ENCODE measurements at places on chromosomes 6 and 20.

DNA sequence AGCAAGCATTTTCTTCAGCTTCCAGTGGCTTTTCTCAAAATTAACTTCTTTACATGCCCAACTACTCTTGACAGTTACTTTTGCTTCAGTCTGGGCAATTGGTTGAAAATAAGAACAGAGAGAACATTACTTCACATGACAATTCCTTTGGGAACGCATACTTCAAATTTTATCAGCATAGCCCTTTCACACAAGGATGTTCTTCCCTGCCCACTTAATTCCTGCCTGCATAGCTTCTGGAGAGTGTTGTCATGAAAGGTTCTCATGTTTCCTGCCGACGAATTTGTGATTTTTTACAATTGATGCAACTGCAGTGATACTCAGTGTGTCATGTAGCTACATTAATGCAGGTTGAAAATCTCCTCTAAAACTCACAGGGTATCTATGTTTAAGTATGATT lies 22.0 kb upstream of the SNRNP48 start:
- no peak for DNase-seq

DNA sequence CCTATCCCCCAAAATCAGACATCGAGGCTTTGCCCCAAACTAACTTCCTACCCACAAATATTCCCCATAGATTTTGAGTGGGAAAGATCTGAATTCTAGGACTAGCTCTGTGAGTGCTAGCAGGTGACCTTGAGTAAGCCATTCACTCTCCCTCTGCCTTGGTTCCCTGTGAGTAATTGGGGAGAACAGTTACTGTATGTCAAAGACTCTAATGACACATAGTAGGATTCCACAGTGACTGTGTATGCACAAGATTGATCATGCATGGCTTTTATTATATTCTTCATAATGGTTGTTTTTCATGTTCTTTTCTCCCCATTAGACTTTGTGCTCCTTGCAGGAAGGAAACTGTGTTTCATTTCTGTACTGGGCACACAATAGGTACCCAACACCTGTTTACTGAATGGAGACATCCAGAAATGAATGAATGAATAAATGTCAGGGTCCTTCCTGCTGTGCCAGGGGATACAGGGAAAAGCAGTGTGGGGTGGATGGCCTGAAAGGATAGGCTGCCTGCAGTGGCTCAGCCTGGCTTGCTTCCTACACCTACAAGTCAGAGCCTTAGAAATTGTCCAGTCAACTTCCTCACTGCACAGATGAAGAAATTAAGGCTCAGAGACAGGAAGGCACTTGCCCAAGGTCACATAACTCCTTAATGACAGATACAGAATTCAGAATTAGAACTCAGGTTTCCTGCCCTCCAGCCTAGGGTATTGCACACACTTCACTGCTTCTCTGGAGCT lies 901 bp upstream of the TMEM151B start:
- DNase-seq, result no peak

- no peak for DNase-seq
These were observed 439.8 kb downstream of the BMP2 start for GRCh38 chr20:7207186-7207798.

DNA sequence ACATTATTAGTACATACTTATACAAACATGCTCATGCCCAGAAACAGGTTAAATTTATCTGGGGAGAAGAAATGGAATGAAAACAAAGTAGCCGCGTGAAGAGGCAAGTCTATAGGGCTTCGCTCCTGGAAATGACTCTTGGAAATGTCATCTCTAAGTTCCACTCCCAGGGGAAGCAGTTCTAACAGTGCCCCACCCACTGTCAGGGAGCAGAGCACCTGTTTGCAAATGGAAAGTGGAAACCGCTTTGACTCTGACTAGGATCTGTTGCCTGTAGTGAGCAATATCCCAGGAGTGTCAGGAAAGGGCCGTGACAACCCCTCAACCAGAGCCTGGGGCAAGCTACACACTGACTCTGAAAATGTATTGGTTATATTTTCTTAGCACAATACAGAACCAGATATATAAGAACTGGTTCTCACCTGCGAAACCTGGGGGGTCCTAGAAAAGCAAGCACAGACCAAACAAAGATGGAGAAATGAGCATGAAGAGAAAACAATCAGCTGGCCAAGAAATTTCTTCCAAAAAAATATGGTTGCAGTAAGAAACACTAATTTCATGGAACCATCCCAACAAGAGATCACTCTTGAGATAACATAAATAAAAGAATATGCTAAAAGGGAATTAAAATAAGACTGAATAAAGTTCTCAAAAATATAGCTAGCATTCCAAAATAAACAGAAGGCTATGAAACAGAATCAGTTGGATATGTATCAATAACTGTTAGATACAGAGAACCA lies 47.5 kb upstream of the CRISP1 start:
- peak; percentile 73 for DNase-seq

GRCh38 chr6:32195652-32195901 lies 3.1 kb upstream of the GPSM3 start:
- DNase-seq, result peak; percentile 99

DNA sequence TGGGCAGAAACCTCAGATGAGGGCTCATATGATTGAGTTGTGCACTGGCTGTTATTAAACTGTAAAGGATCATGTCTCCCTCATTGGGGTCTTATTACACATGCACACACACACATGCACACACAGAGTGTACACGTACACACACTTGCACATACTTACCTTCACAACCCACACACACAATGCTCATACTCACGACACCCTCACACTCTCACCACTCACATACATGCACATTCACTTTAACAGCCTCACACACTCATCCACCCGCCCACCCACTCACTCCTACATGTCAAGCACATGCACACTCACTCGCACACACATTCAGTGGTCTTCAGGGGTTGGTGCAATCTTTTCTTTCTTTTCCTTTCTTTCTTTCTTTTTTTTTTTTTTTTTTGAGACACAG lies 5.4 kb downstream of the CSTL1 start:
- no peak for DNase-seq

- DNase-seq, result peak; percentile 97
These were observed 151.8 kb upstream of the INSM1 start for GRCh38 chr20:20215976-20216727.

DNA sequence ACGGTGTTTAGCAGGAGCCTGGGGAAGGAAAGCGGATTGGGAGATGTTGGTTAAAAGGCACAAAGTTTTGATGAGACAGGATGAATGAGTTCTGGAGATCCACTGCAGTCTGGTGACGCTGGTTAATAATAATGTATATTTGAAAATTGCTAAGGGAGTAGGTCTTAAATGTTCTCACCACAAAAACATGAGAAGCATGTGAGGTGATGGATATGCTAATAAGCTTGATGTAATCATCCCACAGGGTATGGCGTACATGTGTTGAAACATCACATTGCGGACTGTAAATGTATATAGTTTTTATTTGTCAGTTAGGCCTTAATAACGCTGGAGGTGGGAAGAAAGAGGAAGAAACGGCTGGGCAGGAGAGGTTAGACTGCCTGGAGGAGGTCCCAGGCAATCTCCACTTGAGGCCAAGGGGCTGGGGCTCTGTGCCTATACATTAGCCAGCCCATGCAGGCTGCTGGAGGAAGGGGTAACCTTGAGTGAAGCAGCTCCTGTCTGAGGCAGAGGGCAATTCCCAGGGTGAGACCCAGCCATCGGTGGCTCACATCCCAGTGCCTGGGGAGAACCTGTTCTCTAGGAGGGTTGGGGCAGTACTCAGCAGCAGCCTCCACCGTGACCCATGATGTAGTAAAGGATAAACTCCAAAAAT lies 188.2 kb upstream of the QKI start:
- no peak for DNase-seq

Measured in NCI-H1417 (cell line).